ENCODE measurements at places on chromosomes 1 and 21. TPM values are rescaled to one million over a fixed set of nuclear protein-coding genes. Genes with fewer than 3 reads are reported as not detected.
A peak's percentile ranks its signal among the peaks of the same experiment; 100 is the strongest.

GRCh38 chr1:110676970-110677369 is 2.2 kb upstream of the KCNA3 start:
- no peak overlapping the region for H3K27ac ChIP-seq
- H3K36me3 ChIP-seq: no peaks in the 10 kb centered on the region
- no peak for DNase-seq
- peaks cover 45% of the 10 kb centered on the region for H3K27me3 ChIP-seq
- H3K4me1 ChIP-seq: no peaks in the 10 kb centered on the region

Gene MYCL
- total RNA-seq: 0.32 TPM

DNA sequence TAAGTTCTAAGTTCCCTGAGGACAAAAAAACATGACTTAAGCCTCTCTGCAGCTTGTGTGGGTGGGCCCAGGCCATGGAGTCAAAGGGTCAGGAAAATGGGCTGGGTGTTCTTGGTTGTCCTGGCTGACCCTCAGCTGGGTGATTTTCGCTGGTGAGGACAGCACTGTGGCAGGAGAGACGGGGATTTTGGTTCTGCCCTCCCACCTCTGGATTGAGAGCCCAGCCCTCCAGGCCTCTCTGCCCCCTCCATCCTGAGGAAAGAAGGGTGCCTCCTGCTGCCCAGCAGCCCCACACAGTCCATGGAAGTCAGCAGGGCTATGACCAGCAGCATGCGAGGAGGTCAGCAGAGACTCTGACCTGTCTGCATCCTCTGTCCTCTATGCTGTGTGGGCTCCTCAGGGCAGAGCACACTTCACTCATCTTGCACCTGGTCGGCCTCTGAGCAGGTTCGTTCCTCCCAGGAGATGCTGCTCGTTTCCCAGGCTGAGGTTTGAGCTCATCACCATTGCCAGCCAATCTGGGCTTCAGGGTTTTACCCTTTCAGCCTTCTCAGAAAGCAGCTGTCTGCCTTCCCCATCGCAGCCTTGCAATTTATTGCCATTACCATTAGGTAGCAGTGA is 26.5 kb downstream of the PHGDH start:
- H3K27ac ChIP-seq: no peak overlapping the region
- H3K27me3 ChIP-seq: no peaks in the 10 kb centered on the region
- H3K4me1 ChIP-seq: no peaks in the 10 kb centered on the region
- DNase-seq: no peak

DNA sequence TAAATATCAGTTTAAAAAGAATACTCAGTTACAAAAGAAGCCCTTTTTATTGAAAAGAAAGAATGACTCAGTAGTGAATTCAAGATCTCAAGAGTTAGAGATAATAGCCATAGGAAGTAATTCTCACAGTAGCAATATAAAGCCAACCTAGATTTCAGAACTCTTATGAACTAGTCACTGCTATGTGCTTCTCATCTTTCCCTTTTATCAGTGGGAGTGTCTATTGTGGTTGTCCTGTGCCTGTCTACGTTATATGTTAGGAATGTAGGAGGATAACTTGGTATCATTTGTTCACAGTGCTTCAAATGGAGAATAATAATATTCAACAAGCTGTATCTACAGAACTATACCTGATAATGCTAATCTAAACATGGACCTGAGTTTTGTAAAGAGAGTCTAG is 73.1 kb upstream of the RGS21 start:
- no peak for DNase-seq
- H3K4me3 ChIP-seq: no peak overlapping the region
- H3K4me1 ChIP-seq: no peaks in the 10 kb centered on the region
- H3K27me3 ChIP-seq: no peaks in the 10 kb centered on the region

Gene LYPLAL1
- total RNA-seq: 11.4 TPM

DNA sequence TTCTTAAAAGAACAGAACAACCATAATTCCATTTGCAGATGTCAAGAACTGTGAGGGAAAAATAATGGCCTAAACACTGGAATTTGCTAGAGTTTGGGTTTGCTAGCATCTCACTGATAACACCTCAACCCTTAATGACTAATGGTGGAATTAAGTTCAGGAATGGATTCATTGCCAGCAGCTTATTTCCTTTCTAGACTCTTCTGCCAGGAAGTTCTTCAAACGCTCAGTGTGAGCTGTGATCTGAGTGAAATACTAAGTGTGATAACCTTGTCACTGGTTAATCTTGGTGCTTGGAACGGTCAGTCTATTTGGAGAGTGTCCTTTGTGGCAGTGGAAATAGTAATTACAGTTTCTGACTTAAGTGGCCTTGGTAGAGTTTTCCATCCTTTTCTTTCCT is 21.6 kb upstream of the PLEKHM2 start:
- no peak overlapping the region for H3K4me3 ChIP-seq
- H3K27me3 ChIP-seq: no peaks in the 10 kb centered on the region
- H3K36me3 ChIP-seq: peaks cover 36% of the 10 kb centered on the region
- no peak overlapping the region for H3K27ac ChIP-seq

- no peaks in the 10 kb centered on the region for H3K36me3 ChIP-seq
- no peak overlapping the region for H3K27ac ChIP-seq
- H3K4me1 ChIP-seq: no peaks in the 10 kb centered on the region
- H3K27me3 ChIP-seq: no peaks in the 10 kb centered on the region
Measured at GRCh38 chr21:36218691-36219090, 62.1 kb downstream of the DOP1B start.

DNA sequence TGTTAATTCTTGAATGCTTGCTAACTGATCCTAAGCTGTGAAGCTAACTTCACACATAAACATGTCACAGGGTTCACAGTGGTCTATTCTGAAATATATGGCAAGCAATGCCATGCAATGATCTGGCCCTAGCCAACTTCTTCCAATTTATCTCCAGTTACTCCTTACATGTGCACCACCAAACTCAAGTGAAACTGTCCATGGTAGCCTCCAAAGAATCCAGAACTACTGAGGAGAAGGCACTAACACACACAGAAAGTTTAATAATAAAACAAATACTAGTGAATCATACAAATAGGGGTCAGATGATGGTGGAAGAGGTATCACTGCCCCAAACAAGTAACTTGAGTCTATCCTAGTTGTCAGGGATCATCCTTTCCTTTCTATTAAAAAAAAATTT is 172.6 kb upstream of the RAB4A start:
- no peak overlapping the region for H3K4me3 ChIP-seq
- DNase-seq: no peak
- H3K36me3 ChIP-seq: no peaks in the 10 kb centered on the region

- no peak overlapping the region for H3K4me3 ChIP-seq
- DNase-seq: peak; percentile 73
- peaks cover 27% of the 10 kb centered on the region for H3K27me3 ChIP-seq
- no peaks in the 10 kb centered on the region for H3K36me3 ChIP-seq
Measured at GRCh38 chr21:42818328-42818749, 61.0 kb downstream of the WDR4 start.

- H3K4me1 ChIP-seq: no peaks in the 10 kb centered on the region
- H3K27ac ChIP-seq: no peak overlapping the region
Measured at GRCh38 chr1:58104960-58105359, 441.6 kb downstream of the OMA1 start.

Gene NOS1AP
- total RNA-seq: not detected

Gene HIPK1
- 23.6 TPM for total RNA-seq

Gene SLFNL1
- not detected for total RNA-seq
